Stimulated activated CD4-positive, alpha-beta T cell treated with anti-CD3 and anti-CD28 coated beads, TNF-alpha, amount 100 ng/mL, for 1 hour (primary cell): ENCODE measurements at places on chromosomes 12 and 14.

DNA sequence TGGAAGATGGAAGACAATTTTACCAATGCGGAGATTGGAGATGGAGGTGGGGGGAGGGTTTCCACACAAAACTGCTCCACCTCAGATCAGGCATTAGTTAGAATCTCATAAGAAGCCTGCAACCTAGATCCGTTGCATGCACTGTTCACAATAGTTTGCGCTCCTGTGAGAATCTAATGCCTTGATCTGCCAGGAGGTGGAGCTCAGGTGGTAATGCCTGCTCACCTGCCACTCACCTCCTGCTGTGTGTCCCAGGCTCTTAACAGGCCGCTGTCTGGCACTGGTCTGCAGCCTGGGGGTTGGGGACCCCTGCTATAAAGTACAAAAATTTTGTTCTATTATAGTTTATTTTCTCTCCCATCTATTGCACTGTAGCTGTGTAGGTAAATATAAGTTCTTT, 84.9 kb upstream of the FOXG1 start:
- no peak for DNase-seq

- no peak for DNase-seq
Observed at GRCh38 chr14:98018628-98019027, 1221.4 kb downstream of the VRK1 start.

DNA sequence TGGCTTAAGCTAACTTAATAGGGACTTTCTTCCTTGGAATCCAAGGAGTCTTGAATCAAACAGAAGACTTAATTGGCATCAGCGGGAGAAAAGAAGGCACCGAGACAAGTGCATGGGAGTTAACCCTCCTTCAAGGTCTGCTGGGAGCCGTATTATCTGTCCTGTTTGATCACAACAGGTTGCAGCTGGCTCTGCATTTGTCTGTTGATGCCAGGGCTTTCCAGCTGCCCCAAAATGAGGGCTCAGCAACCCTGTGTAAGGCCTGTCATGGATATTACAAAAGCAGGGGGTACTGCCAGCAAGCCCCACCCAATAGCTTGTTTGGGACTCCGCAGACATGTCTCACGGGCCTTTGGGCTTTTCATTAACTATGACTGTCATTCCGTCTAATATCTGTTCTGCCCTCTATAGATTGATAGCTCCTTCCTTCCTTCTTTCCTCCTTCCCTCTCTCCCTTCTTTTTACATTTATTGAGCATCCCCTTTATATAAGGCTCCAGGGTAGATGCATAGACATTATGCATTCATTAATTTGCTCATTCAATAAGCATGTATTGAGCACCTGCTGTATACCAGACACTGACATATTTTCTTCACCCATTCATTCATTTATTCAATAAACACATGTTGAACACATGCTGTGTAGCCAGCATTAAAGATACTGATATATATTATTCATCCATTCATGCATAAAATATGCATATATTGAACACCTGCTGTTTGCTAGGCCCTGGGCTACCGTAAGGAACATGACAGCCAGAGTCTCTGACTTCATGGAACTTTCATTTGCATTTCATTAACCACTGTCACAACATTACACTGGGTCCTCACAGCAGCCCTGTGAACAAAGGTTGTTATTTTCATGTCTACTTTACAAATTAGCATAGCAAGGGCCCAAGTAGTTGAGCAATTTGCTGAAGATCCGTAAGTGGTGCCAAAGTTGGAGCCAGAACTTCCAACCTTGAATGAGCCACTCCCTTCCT, 56.2 kb downstream of the SVOP start:
- DNase-seq, result no peak

DNA sequence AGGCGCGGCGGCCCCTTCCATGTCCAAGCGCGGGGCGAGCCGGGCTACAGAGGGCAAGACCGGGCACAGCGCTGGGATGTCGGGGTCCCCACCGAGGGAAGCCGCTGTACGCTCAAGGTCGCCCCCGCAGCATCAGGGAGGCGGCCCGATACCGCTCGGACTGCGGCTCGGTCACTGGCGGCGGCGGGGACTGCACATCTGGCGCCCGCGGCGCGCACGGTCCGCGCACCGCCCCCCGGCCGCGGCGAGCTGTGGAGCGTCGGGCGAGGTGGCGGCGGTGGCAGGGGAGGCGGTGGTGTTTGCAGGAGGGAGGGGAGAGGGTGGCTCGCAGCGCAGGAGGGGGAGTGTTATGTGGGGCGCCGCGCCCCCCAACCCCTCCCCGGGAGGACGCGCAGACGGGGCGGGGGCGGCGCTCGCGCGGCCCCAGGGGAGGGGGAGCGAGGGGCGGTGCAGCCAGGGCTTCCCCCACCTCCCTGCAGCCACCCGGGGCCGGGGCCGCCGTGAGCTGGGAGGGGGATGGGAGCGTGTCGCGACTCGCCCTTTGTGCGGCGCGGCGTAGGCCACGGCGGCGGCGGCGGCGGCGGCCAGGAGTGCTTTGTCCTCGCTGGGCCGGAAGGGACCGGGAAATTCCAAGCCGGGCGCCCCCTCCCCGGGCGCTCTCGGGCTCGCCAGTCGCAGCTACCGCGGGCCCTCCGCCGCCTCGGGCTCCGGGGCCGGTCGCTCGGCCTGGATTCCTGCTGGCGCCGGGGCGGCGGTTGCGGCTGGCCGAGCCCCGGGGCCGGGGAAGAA, at the start of gene NUAK1:
NUAK1 (minus strand) TSS at position 322 of the 789 bp plus-strand sequence; CDS start at position 21, 301 bp downstream.
- no peak for DNase-seq

DNA sequence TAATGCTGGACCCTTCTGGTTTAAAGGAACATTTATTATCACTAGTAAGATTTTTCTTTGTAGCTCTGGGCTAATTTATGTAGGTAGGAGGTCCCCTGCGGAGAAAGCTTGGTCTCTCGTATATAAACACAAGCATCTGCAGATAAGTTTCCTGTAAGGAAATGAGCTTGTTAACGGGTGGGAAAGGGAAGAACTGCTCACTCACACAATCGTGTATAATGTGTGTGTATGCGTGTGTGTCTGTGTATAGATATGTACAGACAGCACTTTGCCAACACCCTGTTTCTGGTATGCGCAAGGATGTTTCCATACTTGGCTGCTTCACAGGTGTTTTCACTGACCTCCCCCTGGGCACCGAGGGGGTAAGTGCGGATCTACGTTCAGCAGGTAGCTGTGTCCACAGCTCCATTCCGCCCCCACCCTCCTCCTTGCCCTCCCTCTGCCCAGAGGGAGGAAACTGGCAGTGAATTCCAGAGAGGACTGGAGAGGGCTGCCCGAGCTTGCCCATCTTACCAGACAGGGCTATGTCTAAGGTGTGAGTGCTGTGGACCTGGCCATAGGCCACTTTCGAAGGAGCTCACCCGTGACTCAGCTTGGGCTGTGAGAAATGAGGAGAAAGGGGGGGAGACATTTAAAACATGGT, 65.2 kb downstream of the NINJ2 start:
- no peak for DNase-seq

GRCh38 chr14:100589760-100590469, 2.7 kb upstream of the BEGAIN start:
- no peak for DNase-seq

DNA sequence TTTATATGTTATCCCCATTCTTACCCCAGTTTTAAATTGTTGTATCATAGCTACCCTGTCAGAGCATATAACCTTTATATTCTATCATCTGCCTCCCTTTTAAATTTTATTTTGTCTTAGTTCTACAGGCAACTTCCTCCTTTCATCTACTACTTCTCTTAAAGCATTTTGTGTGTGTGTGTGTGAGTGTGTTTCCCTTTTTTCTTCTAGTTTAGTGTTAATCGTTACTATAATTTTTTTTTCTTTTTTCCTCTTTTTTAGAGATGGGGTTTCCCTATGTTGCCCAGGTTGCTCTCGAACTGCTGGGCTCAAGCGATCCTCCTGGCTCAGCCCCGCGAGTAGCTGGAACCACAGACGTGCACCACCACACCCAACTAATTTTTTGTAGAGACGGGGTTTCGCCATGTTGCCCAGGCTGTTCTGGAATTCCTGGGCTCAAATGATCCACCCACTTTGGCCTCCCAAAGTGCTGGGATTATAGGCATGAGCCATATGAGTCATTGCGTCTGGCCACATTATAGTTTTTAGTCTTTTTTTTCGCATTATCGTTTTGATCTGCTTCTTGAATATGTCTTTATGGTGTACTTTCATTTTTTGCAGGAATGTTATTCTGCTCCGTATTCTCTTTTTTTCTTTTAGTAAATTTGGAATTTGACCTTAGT, 33.1 kb upstream of the FBXO34 start:
- DNase-seq, result no peak

DNA sequence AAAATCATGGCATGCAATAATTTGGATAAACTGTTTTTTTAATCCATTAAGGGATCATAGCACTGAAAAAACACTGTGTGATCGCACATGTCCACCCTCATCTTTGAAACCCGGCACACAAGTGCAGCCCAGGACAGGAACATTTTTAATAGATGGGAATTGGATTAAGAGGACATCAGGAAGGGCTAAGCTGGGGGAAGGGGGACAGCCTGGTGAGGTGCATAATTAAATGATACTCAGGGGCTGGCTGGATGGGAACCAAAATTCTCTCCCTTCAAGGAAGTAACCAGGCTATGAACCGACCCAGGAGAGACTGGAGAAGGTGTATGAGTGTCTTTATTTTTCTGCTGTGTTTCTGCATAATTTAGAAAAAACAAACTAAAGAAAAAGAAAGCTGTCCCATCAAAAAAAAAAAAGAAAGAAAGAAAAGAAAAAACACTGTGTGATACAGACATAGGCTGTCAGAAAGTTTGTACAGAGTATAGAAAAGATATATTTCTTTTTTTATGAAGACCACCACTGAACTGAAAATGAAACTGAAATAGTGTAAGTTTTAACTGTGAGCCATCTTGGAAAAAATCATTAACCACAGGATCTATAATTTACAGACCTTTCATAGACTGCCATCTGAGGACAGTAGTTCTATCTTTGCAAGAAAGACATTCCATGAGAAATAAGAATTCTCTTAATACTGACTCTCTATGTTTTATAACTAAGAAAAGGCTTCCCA, 75.1 kb upstream of the SLC38A4 start:
- DNase-seq, result no peak

GRCh38 chr14:66152747-66153146, 333.4 kb upstream of the CCDC196 start:
- no peak for DNase-seq

DNA sequence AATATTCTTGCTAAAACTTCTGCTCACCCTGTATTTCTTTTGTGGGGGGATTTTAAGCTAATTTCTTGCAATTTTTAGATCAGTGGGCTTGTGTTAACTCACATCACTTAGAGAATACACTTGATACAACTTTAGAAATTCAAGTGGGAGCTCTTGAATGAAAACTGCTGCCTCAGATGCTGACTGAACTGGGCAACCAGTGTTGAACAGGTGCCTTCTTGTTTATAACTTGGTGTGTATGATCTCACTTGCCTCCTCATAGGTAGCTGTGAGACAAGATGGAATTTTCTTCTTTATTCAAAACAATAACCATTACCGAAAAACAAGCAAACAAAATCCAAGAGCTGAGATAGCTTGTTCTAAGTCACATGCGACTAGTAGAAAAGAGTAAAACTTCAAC, 63.5 kb downstream of the FGD4 start:
- DNase-seq, result no peak

DNA sequence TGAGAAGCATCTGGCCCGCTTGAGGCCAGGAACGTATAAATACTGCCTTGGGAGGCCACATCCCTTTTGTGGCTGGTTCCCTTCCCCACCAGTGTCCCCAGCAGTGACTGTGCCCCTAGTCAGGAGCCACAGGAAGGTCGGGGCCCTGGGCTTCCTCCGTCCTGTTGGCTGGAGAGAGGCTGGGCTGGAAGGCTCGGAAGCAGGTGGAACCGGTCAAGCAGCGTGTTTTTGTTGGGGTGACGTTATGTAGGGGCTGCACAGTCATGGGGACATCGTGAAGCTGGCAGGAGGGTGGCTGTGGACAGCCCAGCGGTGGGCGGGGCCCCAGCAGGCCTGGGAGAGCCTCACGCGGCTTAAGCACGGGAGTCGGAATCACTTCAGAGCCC, 10.1 kb downstream of the XRCC3 start:
- no peak for DNase-seq

DNA sequence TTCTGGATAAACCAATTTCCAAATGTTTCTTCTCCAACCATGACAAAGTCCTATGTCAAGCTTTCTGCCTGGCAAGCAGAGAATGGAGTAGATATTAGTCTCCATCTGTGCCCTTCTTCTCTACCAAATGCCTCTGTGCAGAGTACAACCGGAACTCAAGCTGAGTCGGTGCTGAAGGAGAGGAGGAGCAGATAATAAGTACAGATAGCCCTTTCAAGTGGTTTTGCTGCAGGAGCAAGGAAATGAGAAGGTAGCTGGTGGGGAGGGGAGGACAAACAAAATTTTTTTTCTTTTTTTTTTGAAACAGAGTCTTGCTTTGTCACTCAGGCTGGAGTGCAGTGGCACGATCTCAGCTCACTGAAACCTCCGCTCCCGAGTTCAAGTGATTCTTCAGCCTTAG, 14.2 kb upstream of the HELB start:
- peak; percentile 34 for DNase-seq

- no peak for DNase-seq
Observed at GRCh38 chr14:40292664-40293063, 860.4 kb upstream of the FBXO33 start.

GRCh38 chr12:1705774-1706631, 15.1 kb downstream of the ADIPOR2 start:
- DNase-seq, result no peak

DNA sequence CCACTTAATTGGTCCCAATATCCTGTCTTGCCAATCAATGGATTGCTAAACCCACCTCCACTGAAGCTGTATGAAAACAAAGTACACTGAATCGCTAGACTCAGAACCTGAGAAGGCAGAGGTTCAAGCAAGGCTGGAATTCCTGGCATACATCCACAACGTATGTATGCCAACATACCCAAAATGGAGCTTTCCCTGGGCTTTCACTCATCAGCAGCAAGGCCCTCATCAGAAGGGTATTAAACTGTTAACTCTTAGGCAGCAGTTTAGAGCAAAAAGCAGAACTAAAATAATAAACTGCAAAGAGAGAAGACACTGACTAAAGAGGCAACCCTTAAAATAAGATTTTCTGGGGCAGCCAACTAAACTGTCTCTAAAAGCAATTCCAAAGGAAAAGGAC, 13.6 kb downstream of the MED13L start:
- no peak for DNase-seq

- DNase-seq, result no peak
Observed at GRCh38 chr12:26801486-26801885, 31.5 kb downstream of the ITPR2 start.

DNA sequence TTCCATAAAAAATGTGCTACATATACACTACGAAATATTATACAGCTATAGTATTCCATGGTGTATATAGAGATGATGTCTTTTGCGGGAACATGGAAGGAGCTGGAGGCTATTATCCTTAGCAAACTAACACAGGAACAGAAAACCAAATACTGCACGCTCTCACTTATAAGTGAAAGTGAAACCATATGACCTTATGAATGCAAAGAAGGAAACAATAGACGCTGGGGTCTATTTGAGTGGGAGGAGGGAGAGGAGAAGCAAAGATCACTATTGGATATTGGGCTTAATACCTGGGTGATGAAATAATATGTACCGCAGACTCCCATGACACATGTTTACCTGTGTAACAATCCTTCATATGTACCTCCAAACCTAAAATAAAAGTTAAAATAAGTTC, 142.8 kb downstream of the LRFN5 start:
- no peak for DNase-seq
